ENCODE measurements at places on chromosomes 7 and 10.
A peak's percentile ranks its signal among the peaks of the same experiment; 100 is the strongest.

- no peak for DNase-seq
Observed at GRCh38 chr10:79088176-79088575, 19.4 kb downstream of the ZMIZ1 start.

DNA sequence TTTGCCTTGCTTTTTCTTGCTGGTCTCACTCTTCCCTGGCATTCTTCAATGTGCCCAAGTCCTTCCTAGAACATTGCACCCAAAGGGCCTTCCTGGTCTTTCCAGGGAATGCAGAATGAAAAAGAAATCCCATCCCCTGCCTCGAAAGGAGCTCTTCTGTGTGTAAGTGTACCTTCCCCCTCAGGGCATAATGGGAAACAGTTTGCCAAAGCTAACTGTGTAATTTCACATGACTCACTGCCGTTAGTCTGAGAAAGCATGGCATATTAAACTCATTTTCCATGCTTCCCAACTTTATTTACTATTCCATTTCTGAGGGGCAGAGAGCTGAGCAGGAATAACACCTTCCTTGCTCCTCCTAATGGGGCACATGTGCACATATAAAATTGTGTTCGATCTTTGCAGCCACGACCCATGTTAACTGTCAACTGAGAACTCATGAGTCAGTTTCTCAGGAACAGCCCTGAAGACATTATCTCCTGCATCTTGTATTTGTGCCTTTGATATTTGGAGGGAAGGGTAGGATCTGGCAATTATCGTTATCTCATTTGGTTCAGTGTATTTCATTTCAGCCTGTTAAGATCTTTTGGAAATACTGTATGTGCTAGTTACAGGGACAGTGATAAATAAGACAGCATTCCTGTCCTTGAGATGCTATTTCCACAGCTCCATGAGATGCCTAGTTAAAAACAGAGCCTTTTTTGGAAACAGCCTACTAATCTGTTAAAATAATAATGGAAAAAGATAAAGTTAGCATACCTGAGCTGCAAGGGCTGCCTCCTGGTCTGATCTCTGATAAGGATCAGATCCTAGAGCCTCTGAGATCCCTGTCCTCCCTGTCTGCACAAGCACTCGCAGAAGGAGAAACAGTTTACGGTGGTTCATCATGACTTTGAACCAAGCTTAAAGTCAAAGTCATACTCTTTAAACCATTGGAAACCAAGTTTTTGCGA is 42.3 kb downstream of the IKZF1 start:
- no peak for DNase-seq

DNA sequence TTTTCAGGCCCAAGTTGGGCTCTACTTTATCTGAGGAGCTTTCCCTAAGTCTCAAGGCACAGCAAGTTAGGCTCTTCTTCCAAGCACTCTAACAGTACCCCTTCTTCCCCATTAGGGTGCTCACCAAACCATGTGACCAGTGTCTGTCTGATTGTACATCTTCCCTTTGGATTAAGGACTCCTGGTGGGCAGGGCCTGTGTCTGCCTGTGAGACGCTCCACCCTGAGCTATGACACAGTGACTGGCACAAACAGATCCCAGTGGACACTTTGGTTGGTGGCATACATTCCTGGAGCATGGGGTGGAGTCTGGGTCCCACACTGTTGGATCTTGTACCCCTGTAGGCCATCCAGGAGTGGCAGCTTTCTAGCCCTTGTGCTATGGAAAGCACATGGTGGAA is 23.8 kb downstream of the PLPP4 start:
- no peak for DNase-seq

- DNase-seq = no peak
Observed at GRCh38 chr10:38127812-38128211, 33.7 kb downstream of the ZNF37A start.

GRCh38 chr7:112292162-112292561 is 85.7 kb downstream of the ZNF277 start:
- no peak for DNase-seq

- DNase-seq = peak; percentile 42
Observed at GRCh38 chr10:114499630-114500190, 95.4 kb upstream of the AFAP1L2 start.

DNA sequence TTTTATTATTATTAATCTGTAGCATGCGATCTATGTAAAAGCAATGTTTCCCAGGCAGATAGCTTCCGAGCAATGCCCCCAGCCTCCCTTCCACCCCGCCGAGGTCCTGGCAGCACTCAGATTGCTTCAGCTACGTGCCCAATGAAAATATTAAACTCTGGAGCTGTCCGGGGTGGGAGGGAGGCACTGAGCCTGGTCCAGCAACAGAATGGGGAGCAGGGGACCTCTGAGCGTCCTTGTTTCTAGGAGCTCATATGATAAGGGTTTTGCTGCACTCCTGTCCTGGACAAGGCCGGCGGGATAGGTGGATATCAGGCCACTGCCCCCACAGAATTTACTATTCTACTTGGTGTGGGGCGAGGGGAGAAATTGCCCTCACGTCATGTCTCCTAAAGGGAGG is 44.5 kb upstream of the CDK1 start:
- no peak for DNase-seq

GRCh38 chr7:119761776-119762175 is 511.2 kb upstream of the KCND2 start:
- no peak for DNase-seq

GRCh38 chr7:40300146-40300670 is 165.4 kb downstream of the SUGCT start:
- DNase-seq = no peak

DNA sequence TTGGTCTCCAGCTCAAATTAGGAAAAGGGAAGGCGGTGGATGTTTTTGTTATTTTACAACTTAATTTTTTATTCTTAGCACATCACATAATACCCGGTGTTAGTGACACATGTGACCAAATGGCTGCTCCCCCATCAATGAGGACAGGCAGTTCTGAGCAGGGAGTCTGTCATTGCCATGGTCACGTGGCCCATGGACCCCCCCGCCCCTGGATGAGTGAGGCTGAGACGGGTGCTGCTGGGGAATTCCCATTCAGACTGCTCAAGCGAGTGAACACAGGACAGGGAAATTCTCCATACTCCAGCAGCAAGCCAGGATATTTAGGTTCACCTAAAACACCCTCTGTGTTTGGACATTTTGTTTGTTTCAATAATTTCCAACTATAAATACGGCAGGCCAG is 34.7 kb upstream of the SLC35B4 start:
- DNase-seq = no peak

DNA sequence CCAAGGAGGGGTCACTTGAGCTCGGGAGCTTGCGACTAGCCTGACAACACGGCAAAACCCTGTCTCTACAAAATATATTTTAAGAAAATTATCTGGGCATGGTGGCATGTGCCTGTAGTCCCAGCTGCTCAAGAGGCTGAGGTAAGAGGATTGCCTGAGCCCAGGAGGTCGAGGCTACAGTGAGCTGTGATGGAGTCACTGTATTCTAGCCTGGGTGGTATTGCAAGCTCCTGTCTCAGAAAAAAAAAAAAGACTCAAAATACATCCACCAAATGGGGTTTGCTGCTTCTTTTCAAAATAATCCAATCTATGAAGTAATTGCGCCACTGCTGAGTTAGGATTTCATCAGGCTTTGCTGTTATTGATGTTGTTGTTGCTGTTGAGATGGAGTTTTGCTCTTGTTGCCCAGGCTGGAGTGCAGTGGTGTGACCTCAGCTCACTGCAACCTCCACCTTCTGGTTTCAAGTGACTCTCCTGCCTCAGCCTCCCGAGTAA is 11.1 kb upstream of the VIM start:
- DNase-seq = no peak

- DNase-seq = no peak
Observed at GRCh38 chr10:15856328-15857015, 3.8 kb downstream of the MINDY3 start.

- no peak for DNase-seq
Observed at GRCh38 chr10:85900061-85900460, 466.5 kb downstream of the GRID1 start.

GRCh38 chr7:140390466-140391190 is 7.7 kb downstream of the SLC37A3 start:
- no peak for DNase-seq

DNA sequence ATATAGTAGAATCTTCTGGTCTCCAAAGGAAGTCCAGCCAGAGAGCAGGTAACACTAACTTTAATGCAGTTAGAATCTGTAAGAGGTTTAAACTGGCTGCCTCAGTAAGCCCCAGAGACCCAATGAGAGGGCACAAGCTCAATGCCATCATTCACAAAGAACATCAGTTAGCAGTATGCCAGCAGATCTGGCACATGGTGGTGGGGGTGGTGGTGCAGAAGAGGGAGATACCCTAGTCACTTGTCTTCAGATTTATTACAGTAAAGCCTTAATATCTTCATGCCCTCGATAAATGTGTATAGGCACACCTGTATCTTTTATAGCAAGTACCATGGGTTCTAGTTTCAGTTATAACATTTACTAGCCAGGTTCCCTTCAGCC is 86.2 kb downstream of the SORBS1 start:
- no peak for DNase-seq

DNA sequence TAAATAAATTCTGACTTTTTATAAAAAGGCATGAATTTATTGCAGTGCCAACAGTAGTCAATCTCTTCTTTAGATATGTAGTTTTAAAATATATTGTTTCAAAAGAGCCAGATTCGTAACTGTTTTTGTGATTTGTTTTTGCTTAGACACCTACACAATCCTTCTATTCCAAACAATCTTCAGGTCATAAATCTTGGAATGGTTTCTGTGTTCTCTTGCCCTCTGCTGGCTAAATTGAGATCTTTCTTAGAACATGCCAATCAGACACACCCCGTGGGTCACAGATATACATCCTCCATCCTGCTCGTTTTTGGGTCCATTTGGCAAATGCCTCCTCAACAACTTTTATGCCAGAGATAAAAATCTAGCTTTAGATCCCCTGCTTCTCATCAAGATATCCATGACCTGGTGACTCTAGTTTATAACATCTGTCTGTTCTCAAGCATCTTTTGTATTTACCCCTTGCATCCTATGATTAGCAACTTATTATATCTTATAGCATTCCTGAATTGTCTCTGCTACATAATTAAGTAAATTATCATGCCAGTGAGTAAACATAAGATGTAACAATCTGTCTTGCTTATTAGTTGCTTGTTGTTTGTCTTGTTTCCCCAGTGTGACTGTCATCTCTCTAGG is 35.3 kb upstream of the IFRD1 start:
- peak; percentile 24 for DNase-seq

DNA sequence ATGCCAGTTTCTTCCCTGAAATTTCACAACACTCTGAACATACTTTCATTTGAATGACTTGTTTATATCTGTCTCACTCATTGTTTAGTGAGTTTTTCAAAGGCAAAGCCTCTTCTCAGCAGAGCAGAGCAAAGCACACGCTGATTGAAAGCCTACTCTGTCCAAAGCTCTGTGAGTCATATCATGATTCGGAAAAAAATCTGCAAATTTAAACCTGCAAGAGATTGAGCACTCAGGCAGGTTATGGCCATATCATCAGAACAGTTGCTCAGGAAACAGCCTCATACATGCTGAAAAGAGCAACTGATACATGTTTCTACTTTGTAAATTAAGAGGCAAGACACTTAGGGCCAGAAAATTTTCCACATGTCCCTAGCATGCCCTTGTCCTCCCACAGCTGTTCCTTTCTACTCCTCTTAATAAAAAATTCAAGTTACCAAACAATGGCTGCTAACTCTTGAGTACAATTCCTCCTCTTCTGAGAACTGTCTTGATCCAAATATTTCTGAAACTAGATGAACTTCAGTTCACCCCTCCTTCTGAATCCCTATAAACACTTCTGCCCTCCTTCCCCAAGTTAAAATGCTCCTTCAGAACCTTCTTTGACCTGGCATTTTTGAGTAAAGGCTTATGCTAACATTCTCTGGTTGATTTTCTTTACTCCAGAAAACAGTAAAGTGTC is 140.6 kb upstream of the HPS1 start:
- no peak for DNase-seq

DNA sequence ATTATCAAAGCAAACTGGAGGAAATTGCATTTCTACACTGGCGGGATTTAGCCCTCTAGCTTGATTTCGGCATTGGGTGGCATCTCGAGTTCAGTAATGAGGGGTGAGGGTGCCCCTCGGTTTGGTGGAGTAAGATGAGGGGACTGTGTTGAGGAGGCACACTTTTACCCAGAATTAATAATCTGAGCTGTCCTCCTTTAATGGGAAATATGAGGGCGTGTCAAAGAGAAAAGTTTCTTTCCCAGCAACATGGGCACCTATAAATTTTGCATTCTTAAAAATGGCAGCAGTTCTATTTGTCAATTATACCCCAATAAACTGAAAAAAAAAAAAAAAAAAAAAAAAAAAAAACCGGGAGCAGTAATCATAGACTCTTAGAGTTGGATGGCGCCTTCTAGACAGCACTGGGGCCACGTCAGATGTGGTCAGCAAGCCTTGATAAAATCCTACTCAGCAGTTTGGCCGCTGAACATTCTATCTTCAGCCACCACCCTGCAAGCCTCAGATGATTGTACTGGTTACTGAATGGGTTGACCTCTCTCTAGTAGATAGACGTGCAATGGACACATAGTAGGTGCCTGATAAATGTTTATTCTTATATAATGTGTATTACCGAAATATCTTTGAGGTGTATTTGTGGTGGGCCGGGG is 931 bp downstream of the PAPSS2 start:
- no peak for DNase-seq

DNA sequence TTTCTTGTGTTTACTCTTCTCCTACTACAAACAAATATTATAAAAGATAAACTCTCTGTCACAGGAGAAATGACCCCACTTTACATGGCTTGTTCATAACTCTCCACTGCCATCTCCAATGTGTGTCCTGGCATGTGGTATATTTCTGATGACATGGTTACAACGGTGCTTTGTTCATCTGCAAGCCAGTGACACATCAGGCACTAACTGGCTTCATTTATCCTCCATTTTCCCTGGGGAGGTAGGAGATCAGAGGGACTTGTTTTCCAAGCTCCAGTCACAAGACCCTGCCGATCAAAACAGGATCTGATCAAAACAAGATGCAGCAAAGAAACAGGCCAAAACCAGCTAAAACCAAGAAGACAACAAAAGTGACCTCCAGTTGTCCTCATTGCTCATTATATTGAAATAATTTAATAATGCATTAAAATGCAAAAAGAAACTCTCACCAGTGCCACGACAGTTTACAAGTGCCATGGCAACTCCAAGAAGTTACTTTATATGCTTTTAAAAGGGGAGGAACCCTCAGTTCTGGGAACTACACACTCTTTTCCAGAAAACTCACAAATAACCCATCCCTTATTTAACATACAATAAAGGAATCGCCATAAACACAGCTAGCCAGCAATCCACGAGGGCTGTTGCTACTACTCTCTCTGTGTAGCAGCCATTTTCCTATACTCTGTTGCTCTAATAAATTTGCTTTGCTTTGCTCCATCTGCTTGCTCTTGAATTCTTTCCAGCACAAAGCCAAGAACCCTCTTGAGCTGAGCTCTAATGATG is 224.2 kb downstream of the XPNPEP1 start:
- DNase-seq = no peak

GRCh38 chr7:81482600-81483186 is 287.2 kb downstream of the HGF start:
- DNase-seq = no peak

Data from CD4-positive, alpha-beta T cell treated with Interleukin-12 subunit alpha and Interleukin-12 subunit beta, for 1 hour (primary cell).